LoVo (cell line): ENCODE measurements at places on chromosomes 2 and 18.

- DNase-seq, result no peak
These were observed 7.9 kb downstream of the IMPA2 start for GRCh38 chr18:11989174-11989573.

GRCh38 chr2:6823111-6823510, 42.6 kb downstream of the CMPK2 start:
- DNase-seq, result no peak

DNA sequence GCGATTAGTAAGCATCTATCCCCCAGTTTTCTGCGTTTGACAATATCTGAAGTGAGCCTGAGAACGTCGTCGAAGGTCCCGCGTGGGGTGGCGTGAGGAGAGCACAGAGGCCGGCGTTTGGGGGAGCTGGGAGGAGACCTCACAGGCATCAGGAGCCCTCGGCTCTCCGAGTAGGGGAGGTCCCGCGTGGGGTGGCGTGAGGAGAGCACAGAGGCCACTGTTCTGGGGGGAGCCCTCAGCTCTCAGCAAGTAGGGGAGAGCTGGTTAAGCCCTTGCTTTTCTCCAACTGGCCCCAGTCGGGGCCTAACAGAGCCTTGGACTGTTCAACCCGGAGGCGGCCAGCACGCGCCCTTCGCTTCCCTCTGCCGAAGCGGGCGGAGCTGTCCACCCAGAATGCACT, 134.3 kb downstream of the NFATC1 start:
- DNase-seq, result no peak

GRCh38 chr18:23154030-23154429, 18.7 kb downstream of the CABLES1 start:
- DNase-seq, result no peak

GRCh38 chr18:46856973-46857372, 60.3 kb downstream of the PIAS2 start:
- no peak for DNase-seq

GRCh38 chr2:234258562-234259141, 208.2 kb downstream of the SPP2 start:
- DNase-seq, result peak; percentile 38

- DNase-seq, result no peak
These were observed 1.3 kb downstream of the ADI1 start for GRCh38 chr2:3517948-3518495.

- peak; percentile 87 for DNase-seq
These were observed 44.0 kb downstream of the ATP6V1C2 start for GRCh38 chr2:10765461-10765860.

DNA sequence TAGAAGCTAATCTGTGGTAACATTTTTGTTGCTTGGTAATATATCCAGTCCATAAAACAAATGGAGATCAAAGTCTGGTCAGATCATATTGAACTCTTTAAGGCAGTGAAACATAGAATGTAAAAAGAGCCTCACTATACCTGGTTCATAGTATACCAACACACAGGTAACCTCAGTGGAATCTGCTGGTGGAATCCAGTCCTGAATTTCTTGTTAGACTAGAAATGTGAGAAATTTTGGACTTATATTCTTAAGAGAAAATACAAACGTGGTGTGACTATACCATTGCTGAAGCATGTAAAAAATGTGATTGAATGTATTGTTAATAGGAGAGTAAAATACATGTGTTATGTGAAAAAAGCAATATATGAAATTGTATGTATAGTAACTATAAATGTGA, 46.1 kb upstream of the GRHL1 start:
- DNase-seq, result no peak

GRCh38 chr2:147829106-147829505, 15.7 kb upstream of the ACVR2A start:
- peak; percentile 73 for DNase-seq

- DNase-seq, result no peak
These were observed 2.0 kb downstream of the ZNF638 start for GRCh38 chr2:71333619-71334018.

- DNase-seq, result peak; percentile 9
These were observed 12.8 kb upstream of the PPM1B start for GRCh38 chr2:44155666-44156446.

- DNase-seq, result no peak
These were observed 81.4 kb upstream of the RGPD5 start for GRCh38 chr2:109712746-109713145.

DNA sequence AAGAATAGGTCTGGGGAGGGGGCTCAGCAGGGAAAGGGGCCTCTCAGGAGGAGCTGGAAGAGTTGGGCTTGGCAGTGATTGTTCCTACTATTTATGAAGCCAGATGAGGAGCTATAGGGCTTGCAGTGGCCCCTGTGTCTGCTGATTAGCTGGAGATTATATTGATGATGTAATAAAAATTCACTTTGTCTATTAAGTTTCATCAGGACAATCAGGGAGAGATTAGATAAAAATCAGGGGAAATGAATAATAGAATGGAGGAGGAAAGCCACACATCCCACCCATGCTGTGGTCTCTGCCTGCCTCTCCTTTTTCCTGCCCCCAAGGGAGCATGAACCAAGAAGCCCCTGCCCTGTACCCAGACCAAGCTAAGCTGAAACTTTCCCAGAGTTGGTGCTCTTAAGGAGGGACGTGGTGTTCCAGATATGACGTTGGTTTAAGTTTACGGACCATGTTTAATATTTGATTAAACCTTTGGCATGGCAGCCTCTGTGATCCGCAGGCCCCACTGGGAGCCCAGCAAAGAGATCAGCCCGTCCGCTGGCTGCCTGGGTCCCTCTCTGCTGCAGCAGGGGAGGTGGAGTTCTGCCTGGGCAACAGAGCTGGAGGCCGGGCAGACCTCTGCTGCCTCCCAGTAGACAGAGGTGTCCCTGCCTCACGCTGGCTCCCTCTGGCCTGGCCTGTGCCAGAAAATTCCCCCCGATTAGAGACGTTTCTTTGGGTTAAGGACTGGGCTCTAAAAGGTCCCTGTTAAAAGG, 15.3 kb downstream of the CELF4 start:
- DNase-seq, result no peak

GRCh38 chr18:22559414-22560274, 141.9 kb upstream of the CTAGE1 start:
- DNase-seq, result peak; percentile 66

- no peak for DNase-seq
These were observed 45.1 kb upstream of the TBR1 start for GRCh38 chr2:161370981-161371380.

DNA sequence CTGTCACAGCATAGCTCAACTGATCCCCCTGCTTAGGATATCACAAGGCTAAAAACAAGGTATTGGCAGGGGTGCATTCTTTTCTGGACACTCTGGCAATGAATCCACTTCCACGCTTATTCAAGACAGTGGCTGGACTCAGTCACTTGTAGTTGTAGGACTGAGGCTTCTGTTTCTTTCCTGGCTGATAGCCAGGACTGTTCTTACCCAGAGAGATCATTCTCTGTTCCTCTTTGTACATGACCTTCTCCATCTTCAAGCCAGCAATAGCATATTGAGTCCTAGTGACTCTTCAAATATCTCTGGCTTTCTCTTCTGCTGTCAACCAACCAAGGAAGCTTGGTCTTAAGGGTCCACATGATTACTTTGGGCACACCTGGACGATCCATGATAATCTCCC, 241.3 kb downstream of the RBM43 start:
- DNase-seq, result no peak

DNA sequence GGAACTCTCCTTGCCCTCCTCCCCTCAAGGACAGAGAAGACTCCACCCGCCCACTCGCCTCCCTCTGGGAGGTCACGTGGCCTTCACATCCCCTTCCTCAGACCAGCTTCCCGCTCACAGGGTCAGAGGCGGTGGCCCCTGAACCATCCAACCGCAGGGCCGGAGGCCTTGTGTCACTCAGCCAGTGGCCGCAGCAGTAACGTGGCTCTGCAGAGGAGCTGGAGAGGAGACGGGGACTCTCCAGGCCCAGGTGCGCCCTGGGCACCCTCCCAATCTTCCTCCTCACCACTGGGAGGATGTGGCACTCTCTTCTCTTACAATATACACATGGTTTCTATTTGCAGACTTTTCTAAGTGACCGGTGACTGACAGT, 161.7 kb downstream of the TWIST2 start:
- no peak for DNase-seq

GRCh38 chr2:42942990-42943493, 150.7 kb upstream of the HAAO start:
- no peak for DNase-seq

DNA sequence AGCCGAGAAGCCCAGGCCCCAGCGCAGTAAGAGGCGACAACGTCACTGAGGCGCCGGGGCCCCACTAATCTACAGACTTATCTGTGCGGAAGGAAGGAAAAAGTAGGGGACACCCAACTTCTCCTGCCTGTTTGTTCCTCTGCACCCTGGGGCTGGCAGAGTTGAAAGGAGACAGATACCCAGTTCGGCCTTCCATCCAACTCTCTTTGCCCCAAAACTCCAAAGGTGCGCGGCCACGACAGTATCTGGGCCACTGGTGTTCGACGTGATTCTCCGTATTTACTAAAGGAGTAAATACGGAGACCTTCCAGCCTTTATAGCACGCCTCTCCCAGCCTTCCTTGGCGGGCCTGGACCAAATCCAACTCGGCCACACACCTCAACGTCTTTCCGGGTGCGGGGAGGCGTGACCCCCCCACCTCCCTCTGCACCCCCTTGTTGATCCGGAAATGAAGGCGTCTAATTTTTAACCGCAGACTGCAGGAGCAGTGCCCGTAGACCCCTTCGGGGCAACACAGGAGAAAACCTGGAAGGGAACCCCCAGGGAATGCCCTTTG, 1.6 kb downstream of the SMAD7 start:
- peak; percentile 58 for DNase-seq

DNA sequence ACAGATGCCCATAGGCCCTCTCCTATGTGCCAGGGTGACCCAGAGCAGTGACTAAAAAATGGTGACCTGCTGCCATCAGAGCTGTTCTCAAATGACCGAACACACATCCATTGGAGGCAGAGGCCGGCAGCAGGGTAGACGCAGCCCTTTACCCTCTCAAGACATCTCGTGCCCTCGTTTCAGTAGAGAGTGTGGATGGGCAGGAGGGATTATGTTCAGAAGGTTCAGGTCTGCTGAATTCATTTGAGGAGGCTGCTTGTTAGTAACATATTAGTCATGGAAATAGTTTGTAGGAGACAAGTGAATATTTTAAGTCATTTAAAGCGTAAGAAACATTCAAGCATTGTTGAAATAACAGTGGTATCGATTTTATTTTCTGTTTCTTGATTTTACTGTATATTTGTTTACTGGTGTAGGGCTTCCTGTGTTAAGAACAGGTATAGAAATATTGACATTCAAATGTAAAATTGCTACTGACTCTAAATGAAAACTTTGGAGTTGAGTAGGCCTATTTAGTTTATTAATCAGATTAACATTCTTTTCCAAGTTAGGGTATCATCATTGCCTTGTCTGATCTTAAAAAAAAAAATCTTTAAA, 82.6 kb downstream of the ZNF532 start:
- no peak for DNase-seq

- DNase-seq, result no peak
These were observed 16.8 kb upstream of the MAT2A start for GRCh38 chr2:85522090-85522647.

- DNase-seq, result no peak
These were observed 429.1 kb downstream of the NRXN1 start for GRCh38 chr2:50602636-50603327.

DNA sequence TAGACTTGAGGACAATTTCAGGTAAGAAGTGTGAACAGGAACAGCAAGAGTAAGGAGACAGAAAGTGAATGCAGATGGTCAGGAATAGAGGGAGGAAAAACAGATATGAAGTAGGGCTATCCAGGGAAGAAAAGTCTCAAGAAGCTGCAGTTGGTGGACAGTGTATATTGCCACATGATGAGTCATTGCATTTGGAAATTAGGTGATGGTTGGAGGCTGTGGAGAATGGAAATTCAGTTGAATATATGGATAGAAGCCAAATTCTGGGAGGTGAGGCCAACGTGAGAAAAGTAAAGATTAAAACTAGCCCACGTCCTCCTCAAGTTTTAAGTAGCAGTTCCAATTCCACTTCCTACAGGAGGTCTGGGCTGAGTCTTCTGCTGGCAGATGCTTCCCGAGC, 158.4 kb downstream of the UBE2E3 start:
- DNase-seq, result no peak

- DNase-seq, result no peak
These were observed 1.1 kb downstream of the PID1 start for GRCh38 chr2:229269941-229270340.

GRCh38 chr18:6009756-6010155, 114.4 kb upstream of the TMEM200C start:
- no peak for DNase-seq

DNA sequence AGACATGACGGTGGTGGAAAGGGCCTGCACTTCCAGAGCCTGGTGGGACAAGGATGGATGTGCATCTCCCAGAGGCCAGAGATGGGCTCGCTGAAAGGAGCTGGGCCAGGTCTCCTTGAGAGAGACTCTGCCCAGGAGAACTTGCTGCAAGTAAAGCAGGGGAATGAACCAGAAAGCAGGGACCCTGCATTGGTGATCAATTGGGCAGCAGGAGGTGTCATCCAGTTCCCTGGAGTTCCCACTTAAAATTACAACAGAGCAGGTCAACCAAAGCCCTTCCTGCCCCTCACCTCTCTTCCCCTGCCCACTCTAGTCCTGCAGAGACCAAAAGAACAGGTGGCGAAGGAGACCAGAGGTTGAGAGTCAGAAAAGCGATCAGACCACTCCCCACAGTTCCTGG, 69.7 kb upstream of the CAB39 start:
- no peak for DNase-seq
